Stimulated activated CD4-positive, alpha-beta T cell treated with anti-CD3 and anti-CD28 coated beads, Interleukin-12 subunit alpha, Interleukin-12 subunit beta, amount 100 ng/mL, for 4 hours (primary cell): ENCODE measurements at places on chromosomes 4 and X.

GRCh38 chr4:139655116-139655515 is 10.5 kb upstream of the MGST2 start:
- no peak for DNase-seq

DNA sequence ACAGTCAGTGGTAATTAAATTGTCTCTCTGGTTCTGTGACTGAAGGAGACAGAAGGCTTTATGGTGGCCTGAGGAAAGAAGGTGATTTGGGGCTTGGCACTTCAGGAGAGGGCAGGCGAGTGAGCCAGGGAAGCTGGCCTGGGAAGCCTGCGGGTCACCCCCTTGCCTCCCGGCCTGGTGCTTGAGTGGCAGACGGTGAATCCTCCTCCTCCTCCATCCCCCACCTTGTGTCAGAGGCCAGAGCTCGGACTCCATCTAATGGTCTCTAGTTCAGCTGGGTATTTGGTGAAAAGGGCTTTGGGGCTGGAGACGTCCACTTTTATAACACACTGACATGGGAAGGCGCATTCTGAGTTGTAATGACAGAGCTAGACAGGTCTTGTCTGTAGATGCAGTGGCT is 8.7 kb downstream of the TMEM187 start:
- no peak for DNase-seq

DNA sequence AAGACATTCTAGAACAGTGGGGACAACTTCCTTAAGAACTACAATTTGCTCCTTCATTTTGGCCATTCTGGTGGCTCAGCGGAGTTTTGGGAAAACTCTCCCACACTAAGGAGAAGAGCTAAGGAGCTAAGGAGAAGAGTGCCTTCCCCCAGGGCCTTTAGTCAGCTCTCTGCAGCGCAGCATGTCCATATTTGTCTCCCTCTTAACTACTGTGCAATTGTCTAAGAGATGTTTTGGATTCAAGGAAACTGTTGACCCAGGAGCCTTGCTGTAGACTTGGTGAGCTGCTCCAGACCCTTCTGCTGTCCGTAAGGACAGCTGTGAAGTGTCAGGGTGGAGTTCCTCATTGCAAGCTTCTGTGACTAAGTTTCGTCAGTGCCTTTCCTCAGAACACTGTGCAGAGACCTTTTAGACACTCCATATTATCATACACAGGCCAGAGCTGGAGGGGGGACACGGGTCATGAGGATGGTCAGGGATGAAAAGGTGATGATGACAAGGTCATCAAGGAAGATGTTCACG is 179.0 kb downstream of the NHS start:
- DNase-seq: no peak

DNA sequence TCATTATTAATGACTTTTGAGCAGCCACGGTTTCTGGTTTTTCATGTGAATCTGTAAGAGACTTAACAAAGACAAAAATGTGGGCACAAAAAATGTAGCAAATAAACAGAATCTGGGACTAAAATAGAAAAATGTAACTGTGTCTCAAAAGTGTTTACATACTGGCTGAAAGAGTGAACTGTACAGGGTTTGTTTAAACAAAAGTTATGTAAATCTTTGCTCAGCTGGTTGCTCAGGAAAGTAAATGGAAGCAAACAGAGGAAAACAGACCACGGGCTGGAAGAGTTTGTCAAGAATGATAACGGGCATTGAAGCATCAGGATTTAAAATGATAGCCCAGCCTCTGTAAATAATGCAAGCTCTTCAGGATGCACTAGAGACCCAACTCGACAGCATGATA is 921.8 kb upstream of the FTHL17 start:
- no peak for DNase-seq

- no peak for DNase-seq
These were observed 179.6 kb upstream of the MXRA5 start for GRCh38 chrX:3526071-3526470.
